ENCODE measurements at places on chromosomes 3 and 15. TPM values are rescaled to one million over a fixed set of nuclear protein-coding genes. Genes with fewer than 3 reads are reported as not detected.

- H3K36me3 ChIP-seq: no peaks in the 10 kb centered on the region
- no peak for DNase-seq
- no peak overlapping the region for H3K27ac ChIP-seq
- H3K27me3 ChIP-seq: no peaks in the 10 kb centered on the region
These were observed 31.0 kb downstream of the FGD5 start for GRCh38 chr3:14849638-14850230.

DNA sequence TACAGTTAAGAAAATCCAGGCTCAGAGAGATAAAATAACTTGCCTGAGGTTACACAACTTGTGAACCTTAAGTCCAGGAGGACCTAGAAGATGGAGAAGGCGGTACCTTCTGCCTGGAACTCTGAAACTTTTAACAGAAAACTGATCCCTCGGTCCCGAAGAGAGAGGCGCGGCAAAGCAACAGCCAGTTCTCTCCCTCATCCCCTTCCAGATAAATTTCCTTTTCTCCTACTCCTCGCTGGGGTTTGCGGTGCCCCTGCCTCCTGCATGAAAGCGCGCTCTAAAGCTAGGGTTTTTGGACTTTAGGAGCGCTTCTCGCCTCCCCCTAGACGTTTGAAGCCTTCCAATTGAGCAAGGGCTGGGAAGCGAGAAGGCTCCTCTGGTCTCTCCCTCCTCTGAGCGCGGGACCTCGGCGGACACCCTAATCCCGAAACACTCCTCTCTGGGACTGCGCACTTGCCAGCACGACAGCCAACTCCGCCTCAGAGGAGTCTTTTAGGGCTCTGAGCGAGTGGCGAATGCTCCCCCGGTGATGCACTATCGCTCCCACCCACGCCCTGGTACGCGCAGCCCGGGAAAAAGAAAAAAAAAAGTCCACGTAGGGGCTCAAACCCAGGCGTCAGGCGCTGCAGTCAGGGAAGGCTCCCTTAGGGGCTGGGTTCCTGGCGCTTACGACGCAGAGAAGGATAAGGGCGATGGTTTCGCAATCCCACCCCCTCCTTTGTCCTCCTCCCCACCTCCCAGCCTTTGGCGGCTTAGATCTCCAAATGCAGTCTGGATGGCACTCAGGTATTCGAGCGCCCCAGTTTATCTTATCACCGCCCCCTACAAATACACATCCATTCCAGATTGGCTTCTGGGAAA lies 7.9 kb upstream of the EOMES start:
- no peak overlapping the region for H3K4me3 ChIP-seq
- no peaks in the 10 kb centered on the region for H3K36me3 ChIP-seq
- peaks cover 71% of the 10 kb centered on the region for H3K27me3 ChIP-seq
- H3K27ac ChIP-seq: no peak overlapping the region
- no peak for DNase-seq
- H3K4me1 ChIP-seq: peaks cover 22% of the 10 kb centered on the region

DNA sequence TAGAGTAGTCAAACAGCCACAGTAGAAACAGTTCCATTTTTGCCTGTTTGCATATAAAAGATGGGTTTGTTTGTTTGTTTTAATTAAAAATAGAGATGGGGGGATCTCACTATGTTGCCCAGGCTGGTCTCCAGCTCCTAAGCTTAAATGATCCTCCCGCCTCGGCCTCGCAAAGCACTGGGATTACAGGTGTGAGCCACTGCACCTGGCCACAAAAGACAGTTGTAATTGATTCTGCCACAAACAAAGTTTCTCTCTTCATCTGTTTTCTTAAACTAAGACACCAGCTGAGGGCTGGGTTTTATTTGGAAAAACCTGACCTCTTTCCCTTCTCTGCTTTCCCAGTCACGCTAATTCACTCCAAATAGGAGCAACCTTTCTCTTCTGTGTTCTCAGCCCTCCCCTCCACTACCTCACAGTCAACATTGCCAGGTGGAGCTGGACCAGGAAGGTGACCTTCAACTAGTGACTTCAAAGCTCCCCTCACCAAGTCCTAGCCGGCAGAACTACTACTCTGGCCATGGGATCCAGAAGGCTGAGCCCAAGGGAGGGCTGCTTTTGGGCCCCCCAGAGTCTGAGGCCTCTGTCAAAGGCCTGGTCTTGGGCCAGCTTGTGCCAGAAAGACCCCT lies 1.5 kb upstream of the IDH2 start:
- H3K4me1 ChIP-seq: peaks cover 27% of the 10 kb centered on the region
- no peaks in the 10 kb centered on the region for H3K36me3 ChIP-seq
- H3K27ac ChIP-seq: no peak overlapping the region
- H3K27me3 ChIP-seq: no peaks in the 10 kb centered on the region
- DNase-seq: no peak
- H3K4me3 ChIP-seq: no peak overlapping the region

The GOLGA8G gene
- not detected for total RNA-seq

The PPP1R14D gene
- 0.53 TPM for total RNA-seq

The CRYGS gene
- 4.0 TPM for total RNA-seq

The CFAP20DC gene
- 0.71 TPM for total RNA-seq

- no peak overlapping the region for H3K4me3 ChIP-seq
- no peak for DNase-seq
- no peak overlapping the region for H3K27ac ChIP-seq
- no peaks in the 10 kb centered on the region for H3K27me3 ChIP-seq
- H3K36me3 ChIP-seq: no peaks in the 10 kb centered on the region
These were observed 64.5 kb downstream of the EPHA3 start for GRCh38 chr3:89171687-89172545.

DNA sequence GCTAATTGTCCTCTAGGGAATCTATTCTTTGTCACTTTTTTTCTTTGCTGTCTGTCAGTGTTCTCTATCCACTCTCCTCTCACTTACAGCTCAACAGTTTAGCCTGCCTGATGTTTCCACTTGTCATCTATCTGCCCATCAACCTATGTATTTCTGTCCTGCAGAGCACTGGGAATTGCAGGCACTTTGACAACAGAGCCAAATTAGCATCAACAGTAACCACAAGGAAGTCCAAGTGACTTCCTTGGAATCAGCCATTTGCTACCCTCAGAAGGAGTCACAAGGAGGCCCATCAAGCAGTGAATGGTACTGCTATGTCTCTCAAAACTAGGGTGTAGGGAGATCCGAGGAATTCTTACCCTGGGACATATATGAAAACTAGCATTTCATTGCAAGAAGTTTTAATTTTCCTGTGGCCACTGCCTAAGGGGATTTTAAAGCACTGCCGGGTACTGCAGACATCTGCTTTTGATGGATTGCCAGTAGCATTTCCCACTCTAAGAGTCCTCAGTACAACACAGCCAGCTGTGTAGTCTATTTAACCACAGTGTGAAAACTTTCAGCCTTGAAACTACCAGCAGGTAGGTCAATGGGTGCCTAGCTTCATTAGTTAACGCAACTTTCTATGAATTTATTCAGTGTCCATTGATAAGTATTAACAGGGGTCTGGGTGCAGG lies 898.8 kb downstream of the NTRK3 start:
- no peak for DNase-seq
- H3K27me3 ChIP-seq: no peaks in the 10 kb centered on the region
- no peaks in the 10 kb centered on the region for H3K36me3 ChIP-seq
- no peak overlapping the region for H3K4me3 ChIP-seq
- H3K4me1 ChIP-seq: no peaks in the 10 kb centered on the region

The LRRK1 gene
- 24.3 TPM for total RNA-seq

DNA sequence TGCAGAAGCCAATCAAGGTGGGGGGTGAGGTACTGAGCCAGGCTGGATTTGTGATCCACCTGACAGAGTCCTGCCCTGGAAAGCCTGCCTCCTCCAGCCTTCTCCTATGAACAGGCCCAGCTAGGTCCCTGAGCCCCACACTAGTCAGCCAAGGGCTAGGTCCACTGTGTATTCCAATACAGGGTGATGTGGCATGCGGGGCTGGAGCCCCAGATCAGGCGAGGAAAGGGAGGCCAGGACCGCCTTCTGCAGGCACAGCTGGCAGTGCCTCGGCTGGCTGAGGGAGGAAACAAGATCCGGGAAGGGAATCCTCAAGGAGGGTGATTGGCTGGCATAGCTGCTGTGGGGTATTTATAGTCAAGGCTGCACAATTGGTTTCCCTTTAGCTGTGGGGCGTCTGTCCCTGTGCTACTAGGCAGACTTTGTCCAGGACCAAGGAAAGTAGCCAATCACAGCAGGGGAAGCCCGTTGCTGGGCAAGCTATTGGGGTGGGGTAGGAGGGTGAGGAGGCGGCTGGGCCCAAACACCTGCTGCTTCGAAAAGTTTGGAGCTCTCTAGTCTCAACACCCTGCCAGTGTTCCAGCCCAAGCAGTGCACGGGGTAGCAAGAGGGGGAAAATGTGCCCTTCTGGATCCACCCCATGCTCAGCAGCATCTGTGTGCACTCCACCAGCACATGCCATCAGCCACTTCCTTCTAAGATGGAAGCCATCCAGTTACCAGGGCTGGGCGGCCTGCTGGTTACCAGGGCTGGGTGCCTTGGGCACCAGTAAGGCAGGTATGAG lies 5.9 kb downstream of the KY start:
- no peak overlapping the region for H3K27ac ChIP-seq
- no peaks in the 10 kb centered on the region for H3K36me3 ChIP-seq
- no peaks in the 10 kb centered on the region for H3K27me3 ChIP-seq
- no peak overlapping the region for H3K4me3 ChIP-seq
- H3K4me1 ChIP-seq: no peaks in the 10 kb centered on the region

The C3orf22 gene
- total RNA-seq: not detected

The CHL1 gene
- total RNA-seq: 20.2 TPM

DNA sequence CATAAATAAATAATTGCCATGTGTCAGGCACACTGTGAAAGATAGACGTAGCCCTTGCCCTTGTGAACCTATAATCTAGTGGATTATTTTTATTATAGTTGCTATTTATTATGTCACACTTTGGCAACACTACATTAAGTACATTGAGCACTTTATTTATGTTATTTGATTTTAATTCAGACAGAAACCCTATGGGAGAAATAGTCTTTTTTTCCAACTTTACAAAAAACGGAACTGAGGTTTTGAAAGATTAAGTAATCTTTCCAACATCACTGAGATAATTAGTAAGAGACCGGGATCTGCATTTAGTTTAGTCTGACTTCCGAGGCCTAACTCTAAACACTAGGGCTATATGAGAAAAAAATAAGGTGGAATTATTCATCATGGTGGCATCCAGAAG lies 2.8 kb upstream of the FILIP1L start:
- no peaks in the 10 kb centered on the region for H3K27me3 ChIP-seq
- no peak for DNase-seq
- H3K27ac ChIP-seq: no peak overlapping the region
- H3K36me3 ChIP-seq: no peaks in the 10 kb centered on the region
- peaks cover 13% of the 10 kb centered on the region for H3K4me1 ChIP-seq
- H3K4me3 ChIP-seq: no peak overlapping the region

The CEP70 gene
- 45.2 TPM for total RNA-seq

- H3K36me3 ChIP-seq: no peaks in the 10 kb centered on the region
- no peak overlapping the region for H3K4me3 ChIP-seq
These were observed 239.8 kb upstream of the TLE3 start for GRCh38 chr15:70337277-70338186.

GRCh38 chr3:152613851-152614250 lies 221.1 kb upstream of the P2RY1 start:
- no peak for DNase-seq
- H3K36me3 ChIP-seq: no peaks in the 10 kb centered on the region
- no peaks in the 10 kb centered on the region for H3K4me1 ChIP-seq
- no peaks in the 10 kb centered on the region for H3K27me3 ChIP-seq
- no peak overlapping the region for H3K27ac ChIP-seq
- no peak overlapping the region for H3K4me3 ChIP-seq

The TNFAIP8L3 gene
- 10.4 TPM for total RNA-seq

DNA sequence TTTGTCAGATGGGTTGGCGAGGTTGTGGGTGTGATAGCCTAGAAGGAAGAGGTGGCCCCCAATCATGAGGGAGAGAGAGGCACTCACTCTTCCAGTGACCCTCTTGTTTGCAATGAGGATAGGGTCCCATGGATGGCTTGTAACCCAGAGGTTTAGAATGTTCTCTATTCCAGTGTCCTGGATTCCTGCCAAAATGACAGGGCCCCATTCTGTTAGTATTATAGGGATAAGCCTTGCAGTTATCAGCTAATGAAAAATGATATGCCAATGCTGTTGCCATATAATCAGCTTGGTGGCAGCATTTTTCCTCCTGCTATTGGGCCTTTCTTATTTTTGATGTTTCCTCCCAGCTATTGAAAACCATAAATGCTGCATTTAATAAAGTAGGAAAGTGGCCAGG lies 23.3 kb upstream of the SENP7 start:
- H3K36me3 ChIP-seq: no peaks in the 10 kb centered on the region
- no peak overlapping the region for H3K27ac ChIP-seq
- H3K4me3 ChIP-seq: no peak overlapping the region
- DNase-seq: no peak
- H3K27me3 ChIP-seq: no peaks in the 10 kb centered on the region
- H3K4me1 ChIP-seq: no peaks in the 10 kb centered on the region

The SMAD6 gene
- 159 TPM for total RNA-seq

The RNF123 gene
- 42.9 TPM for total RNA-seq

- no peaks in the 10 kb centered on the region for H3K27me3 ChIP-seq
- no peaks in the 10 kb centered on the region for H3K4me1 ChIP-seq
- no peak for DNase-seq
- no peak overlapping the region for H3K27ac ChIP-seq
These were observed 667.9 kb upstream of the SGO1 start for GRCh38 chr3:20853890-20854289.

GRCh38 chr3:96106701-96107100 lies 707.7 kb upstream of the EPHA6 start:
- H3K27me3 ChIP-seq: no peaks in the 10 kb centered on the region
- no peaks in the 10 kb centered on the region for H3K36me3 ChIP-seq
- no peak for DNase-seq

The ITGA11 gene
- total RNA-seq: 2.7 TPM

The SPINK8 gene
- not detected for total RNA-seq

- H3K4me1 ChIP-seq: peaks cover 16% of the 10 kb centered on the region
These were observed at the start of gene TRIM71 for GRCh38 chr3:32817558-32818228. TSS of gene TRIM71 (plus strand) at chr3:32817997. CDS start at chr3:32818081, 84 bp downstream.

The OR5AC2 gene
- total RNA-seq: not detected

GRCh38 chr3:152511904-152512303 lies 243.2 kb downstream of the MBNL1 start:
- H3K4me3 ChIP-seq: no peak overlapping the region
- no peaks in the 10 kb centered on the region for H3K36me3 ChIP-seq
- no peak for DNase-seq
- no peaks in the 10 kb centered on the region for H3K27me3 ChIP-seq

The ATP2B2 gene
- total RNA-seq: 0.09 TPM

The CHRNA3 gene
- 1.3 TPM for total RNA-seq

GRCh38 chr3:100798012-100798411 lies 88.7 kb downstream of the TFG start:
- DNase-seq: no peak
- H3K4me1 ChIP-seq: no peaks in the 10 kb centered on the region
- no peaks in the 10 kb centered on the region for H3K27me3 ChIP-seq
- no peaks in the 10 kb centered on the region for H3K36me3 ChIP-seq
- no peak overlapping the region for H3K4me3 ChIP-seq

GRCh38 chr3:67113802-67114407 lies 115.8 kb downstream of the KBTBD8 start:
- no peak overlapping the region for H3K4me3 ChIP-seq
- H3K36me3 ChIP-seq: no peaks in the 10 kb centered on the region
- peaks cover 5% of the 10 kb centered on the region for H3K27me3 ChIP-seq
